ENCODE measurements at places on chromosomes 5 and 9. TPM values are rescaled to one million over a fixed set of nuclear protein-coding genes. Genes with fewer than 3 reads are reported as not detected.

GRCh38 chr9:93052791-93053540 is 5.5 kb upstream of the SUSD3 start:
- DNase-seq = peak; percentile 73

- no peak for DNase-seq
Observed at GRCh38 chr5:96079075-96079474, 117.4 kb upstream of the ELL2 start.

- DNase-seq = no peak
Observed at GRCh38 chr9:36935332-36935731, 98.7 kb downstream of the PAX5 start.

DNA sequence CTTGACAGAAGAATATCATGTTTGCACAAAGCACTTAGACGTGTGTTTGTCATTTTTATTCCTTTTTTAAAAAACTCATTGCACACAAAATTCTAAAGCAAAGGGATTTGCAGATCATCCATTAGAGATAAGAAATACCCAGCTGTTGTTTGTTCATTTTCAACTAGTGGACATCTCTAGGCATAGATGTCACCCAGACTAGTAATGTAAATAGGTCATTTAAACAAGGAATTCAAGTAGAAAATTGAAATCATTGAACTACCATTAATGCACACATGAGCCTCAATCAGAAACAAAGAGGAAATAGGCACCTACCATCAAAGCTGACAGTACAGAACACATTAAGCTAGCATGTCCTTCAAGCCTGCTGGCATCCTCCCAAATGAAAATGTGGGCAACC is 107.3 kb downstream of the OR2K2 start:
- no peak for DNase-seq

The CACNA1B gene
- total RNA-seq = 7.8 TPM

The LCP2 gene
- not detected for total RNA-seq

The GNG10 gene
- 33.4 TPM for total RNA-seq
